ENCODE measurements at places on chromosomes 1 and 21. TPM values are rescaled to one million over a fixed set of nuclear protein-coding genes. Genes with fewer than 3 reads are reported as not detected.

CD164L2 gene
- not detected for total RNA-seq

CCDC27 gene
- not detected for total RNA-seq

SORT1 gene
- 4.0 TPM for total RNA-seq

TMEM50A gene
- 66.9 TPM for total RNA-seq

FHAD1 gene
- total RNA-seq: 0.29 TPM

CFHR3 gene
- 0.20 TPM for total RNA-seq

NIBAN1 gene
- total RNA-seq: 0.88 TPM

UBE2G2 gene
- total RNA-seq: 36.6 TPM

ARMH1 gene
- 0.54 TPM for total RNA-seq

NEK7 gene
- 15.3 TPM for total RNA-seq

PAQR6 gene
- total RNA-seq: 2.4 TPM

H6PD gene
- total RNA-seq: 7.7 TPM

FCRL5 gene
- not detected for total RNA-seq

SEMA4A gene
- 0.33 TPM for total RNA-seq

KCNH1 gene
- total RNA-seq: 1.7 TPM

SH2D1B gene
- 0.10 TPM for total RNA-seq

LAD1 gene
- total RNA-seq: 0.93 TPM

APCS gene
- not detected for total RNA-seq

MCOLN2 gene
- 1.2 TPM for total RNA-seq

AMY1B gene
- not detected for total RNA-seq

COL24A1 gene
- total RNA-seq: not detected

PCP4 gene
- not detected for total RNA-seq

JAK1 gene
- total RNA-seq: 146 TPM

F13B gene
- total RNA-seq: not detected

PDC gene
- total RNA-seq: not detected

ADGRB2 gene
- 6.1 TPM for total RNA-seq

MARK1 gene
- total RNA-seq: 0.16 TPM

DTL gene
- 20.7 TPM for total RNA-seq
